Glomerular endothelial cell (primary cell): ENCODE measurements at places on chromosomes 4 and X. TPM values are rescaled to one million over a fixed set of nuclear protein-coding genes. Genes with fewer than 3 reads are reported as not detected.

The USP17L18 gene
- total RNA-seq, result not detected in 2 replicates

The SULT1B1 gene
- 0.24 and 1.1 TPM in 2 replicates for total RNA-seq

The WNK3 gene
- total RNA-seq, result 1.1 TPM in 2 replicates

DNA sequence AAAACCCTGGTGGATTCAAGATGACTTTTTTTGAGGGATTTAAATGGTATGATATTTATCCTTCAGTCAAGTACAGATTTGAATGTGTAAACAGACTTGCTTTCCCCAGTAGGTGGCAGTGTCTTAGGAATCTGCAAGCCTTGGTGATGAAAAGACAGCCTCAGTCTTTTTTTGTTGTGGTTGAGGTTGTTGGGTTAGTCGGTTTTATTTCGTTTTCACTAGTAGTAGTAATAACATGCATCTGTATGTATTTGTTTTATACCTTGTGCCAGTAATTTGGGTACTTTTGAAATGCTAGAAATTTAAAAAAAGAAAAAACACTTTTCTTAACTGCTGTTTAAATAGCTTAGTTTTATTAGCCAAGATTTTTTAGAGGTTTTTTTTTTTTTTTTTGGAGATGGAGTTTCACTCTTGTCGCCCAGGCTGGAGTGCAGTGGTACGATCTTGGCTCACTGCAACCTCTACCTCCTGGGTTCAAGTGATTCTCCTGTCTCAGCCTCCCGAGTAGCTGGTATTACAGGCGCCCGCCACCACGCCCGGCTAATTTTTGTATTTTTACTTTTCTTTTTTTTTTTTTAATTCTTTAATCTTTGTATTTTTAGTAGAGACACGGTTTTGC, 39.2 kb downstream of the COPS4 start:
- DNase-seq, result peak; percentile 72

GRCh38 chr4:2824329-2824835, 19.3 kb upstream of the ADD1 start:
- DNase-seq, result no peak
